COR-L47 (cell line): ENCODE measurements at places on chromosomes 12 and 14.

DNA sequence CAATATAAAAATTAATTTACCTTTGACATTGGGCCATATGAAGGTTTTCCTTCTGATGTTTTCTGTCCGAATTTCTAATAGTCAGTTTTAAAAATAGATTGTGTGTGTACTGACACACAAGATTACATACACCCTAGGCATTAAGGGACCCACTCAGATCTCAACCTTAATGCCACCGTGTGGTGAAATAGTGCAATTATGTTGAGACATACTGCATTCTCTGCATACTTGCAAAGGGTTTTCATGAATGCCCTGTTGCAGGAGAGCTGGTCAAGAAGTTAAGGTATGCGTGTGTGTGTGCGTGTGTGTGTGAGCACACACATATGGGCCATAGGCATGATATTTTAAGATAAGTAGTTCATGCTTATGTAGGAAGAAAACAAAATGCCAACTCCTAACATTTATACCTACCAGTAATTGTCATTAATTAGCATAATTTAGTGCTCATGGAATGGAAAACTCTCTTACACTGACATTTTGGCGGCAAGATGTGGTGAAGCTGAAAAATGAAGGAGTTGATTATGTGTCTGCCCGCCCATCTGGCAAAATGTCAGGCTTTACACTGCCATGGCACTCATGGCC, 58.8 kb downstream of the PIK3C2G start:
- no peak for DNase-seq

- DNase-seq: no peak
Observed at GRCh38 chr12:11688379-11688778, 38.9 kb downstream of the ETV6 start.

DNA sequence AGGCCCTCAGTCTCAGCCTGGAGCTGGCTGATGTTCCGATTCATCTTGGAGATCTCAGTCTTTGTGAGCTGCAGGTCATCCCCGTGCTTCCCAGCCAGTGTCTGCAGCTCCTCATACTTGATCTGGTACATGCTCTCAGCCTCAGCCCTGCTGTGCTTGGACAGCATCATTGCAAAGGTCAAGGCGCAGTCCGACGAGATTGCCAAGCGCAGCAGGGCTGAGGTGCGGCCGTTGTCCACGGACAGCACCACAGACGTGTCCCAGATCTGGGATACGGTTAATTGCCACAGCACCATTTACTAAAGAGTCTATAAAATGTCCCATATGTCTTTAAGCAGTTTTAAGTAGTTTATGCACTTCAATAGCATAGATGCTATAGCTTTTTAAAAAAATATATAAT, 965.7 kb downstream of the FSCB start:
- no peak for DNase-seq

DNA sequence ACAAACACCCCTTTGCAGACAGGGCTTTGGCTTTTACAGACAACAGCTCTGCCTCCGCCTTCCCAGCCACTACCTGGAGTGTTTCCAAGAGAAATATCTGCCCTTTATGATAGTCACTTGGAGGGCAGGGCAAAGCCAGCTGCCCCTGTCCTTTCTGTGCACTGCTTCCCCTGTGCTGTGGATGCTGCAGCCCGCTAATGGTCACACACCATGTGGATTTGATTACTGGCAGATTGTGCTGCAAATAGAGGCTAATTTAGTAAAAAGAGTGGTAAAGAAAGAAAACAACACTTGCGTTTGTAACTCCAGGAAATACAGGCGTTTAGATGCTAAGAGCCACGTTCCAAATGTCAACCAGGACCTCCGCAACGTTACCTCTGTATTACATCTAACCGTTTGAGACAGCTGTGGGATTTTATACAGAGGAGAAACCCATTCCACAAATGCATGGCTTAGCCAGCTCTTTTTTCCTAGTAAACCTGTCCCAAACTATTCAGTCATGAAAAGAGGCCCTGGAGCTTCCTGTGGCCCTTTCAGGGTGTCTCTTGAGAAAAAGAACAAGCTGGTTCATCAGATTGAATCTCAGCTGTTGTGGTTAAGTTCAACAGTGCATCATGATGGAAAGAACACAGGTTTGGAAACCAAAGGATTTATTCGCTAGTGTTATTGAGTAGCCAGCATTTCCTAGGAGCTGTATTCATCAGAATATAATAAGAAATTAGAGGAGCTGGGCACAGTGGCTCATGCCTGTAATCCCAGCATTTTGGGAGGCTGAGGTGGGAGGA, 30.1 kb upstream of the PWP1 start:
- no peak for DNase-seq

DNA sequence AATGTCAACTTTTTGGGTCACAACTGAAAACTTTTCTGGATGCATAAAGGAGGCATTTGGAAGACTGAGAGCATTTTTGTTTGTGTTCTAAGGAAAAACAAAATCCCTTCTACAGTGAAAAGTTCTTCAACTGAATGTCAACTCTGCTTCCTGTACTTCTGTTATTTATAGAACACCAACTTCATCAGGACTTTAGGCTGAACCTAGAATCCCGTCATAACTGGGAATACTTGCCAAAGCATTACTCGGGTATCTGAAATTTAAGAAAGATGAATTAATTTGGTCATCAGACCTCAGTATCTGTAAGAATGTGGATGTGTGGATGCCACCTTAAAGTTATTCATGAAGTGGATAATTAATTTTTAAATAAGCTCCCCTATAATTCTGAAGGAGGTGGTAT, 73.2 kb downstream of the FERMT2 start:
- no peak for DNase-seq

DNA sequence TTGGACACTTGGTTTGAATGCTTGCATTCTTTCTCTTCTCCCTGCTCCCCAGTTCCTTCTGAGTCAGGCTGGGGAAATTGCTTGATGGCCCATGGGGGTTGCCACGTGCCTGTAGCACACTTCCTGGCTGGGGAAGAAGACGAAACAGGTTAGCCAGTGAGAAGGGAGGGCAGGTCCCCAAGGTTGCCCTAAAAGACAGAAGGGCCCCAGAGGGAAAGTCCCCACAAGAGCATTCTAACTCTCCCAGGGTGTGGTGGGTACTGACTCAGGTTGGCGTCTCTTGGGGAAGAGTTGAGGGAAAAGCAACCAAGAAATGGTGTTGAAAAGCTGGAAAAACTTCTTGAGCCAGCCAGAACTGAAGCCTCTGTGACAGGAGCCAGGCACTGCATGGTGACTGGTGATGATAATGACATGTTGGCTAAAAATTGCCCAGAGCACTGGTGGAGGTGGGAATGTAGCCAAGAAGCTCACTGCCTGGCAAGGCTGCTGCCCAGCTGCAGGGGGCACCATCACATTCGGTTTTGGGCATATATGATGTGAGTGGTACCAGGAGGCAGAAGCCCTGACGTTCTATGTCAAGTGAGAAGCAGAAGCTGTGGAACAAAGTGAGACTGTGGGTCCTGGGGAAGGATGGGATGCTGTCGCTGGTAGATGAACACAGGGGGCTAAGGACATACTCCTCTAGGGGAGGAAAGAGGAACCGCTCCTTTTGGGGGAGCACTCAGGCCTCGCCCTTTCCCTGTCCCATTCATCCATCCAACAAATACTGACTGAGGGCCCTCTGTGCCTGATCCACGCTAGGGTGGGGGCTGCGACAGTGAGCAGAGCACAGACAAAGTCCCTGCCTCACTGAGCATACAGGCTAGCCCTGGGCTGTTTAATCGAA, 8.1 kb upstream of the RABGGTA start:
- DNase-seq: peak; percentile 59

- DNase-seq: peak; percentile 4
Observed at GRCh38 chr12:30706476-30706875, 10.8 kb upstream of the IPO8 start.

GRCh38 chr12:13030541-13031291, 13.5 kb upstream of the FAM234B start:
- no peak for DNase-seq

- DNase-seq: no peak
Observed at GRCh38 chr14:50011242-50011641, 105.1 kb downstream of the VCPKMT start.

DNA sequence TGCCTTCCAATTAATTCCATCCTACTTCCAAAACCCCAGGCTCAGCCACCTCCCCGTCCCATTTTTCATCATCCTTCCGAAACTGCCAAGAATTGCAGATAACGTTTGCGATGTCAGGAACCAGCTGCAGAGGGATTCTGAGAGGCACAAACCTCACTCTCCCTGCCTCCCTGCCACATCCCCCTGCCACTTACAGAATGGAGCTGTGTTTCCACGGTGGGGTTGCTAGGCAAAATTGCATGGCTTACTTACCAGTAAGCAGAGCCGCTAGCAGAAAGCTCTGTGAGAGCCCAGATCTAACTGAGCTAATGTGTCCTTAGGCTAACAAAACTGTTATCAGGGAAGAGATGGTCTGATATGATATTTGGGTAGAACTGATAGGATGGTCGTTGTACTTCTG, 127.4 kb downstream of the KCNK10 start:
- no peak for DNase-seq

DNA sequence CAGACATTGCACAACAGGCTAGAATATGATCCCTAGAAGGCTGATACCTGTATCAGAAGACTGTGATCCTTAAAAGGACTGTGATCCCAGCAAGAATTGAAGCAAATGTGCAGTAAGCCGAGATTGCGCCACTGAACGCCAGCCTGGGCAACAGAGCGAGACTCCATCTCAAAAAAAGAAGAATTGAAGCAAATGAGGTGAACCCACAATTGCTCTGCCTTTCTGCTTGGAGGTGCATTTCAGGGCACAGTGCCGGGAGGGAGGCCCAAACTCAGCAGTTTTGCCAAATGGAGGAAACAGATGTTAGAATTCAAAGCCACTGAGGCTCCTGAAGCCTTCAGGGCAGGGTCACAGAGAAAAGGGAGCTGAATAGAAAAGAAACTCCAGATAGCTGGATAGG, 61.1 kb upstream of the COCH start:
- DNase-seq: no peak

GRCh38 chr12:31323391-31324115, 2.4 kb downstream of the SINHCAF start:
- no peak for DNase-seq

GRCh38 chr12:106671840-106672239, 89.0 kb downstream of the RFX4 start:
- no peak for DNase-seq

DNA sequence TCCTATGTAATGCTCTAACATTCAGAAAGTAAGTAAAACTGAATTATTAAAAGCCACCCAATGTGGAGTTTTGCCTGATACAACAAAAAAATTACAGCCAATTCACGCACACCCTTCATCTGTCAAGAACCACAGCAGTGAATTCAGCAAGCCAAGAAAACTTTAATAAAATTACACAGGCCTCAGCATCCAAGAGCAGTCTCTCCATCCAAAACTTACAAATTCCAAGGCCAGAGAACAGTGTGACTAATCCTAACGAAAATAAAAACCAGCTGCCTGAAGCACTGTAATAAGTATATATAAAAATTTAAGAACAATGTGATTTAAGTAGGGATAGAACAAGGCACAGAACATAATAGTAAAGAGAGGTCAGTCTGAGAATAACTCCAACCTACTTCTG, 54.2 kb downstream of the SIX6 start:
- no peak for DNase-seq

DNA sequence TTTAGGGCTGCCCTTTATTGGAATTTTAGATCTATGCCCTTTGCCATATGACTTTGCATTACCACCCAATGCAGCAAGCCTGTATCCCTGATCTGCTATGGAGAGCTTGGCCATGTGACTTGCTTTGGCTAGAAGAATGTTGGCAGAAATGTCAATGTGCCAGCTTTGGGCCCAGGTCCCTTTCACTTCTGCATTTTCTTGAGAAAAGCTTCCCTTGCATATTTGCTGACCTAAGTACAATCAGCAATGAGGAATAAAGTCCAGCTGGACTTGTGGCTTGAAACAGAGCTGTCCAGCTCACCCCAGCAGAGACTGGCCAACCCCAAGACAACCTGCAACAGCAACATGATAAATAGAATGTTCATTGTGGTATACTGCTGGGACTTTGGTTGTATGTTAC, 135.9 kb downstream of the PAH start:
- no peak for DNase-seq

- no peak for DNase-seq
Observed at GRCh38 chr14:106200541-106201315, 674.3 kb downstream of the TMEM121 start.

DNA sequence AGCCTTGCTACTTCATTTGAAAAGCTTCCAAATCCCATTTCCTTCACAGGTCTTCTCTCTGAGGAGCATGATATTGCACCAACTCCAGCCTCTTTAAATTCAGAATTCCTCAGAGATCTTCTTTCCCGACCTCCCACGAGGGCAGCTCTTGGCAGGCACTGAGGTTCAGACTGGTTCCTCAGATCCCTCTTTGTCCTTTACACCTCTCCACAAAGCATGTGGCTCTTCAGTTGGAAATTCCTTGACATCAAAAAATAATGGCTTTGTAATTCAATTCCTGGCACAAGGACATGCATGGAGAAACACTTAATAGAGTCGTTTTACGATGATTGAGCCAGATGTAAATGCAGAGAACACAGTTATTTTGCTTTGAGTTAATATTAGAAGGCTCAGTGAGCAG, 63.2 kb upstream of the TMX1 start:
- DNase-seq: no peak

- no peak for DNase-seq
Observed at GRCh38 chr12:114676142-114676741, 7.7 kb downstream of the TBX3 start.

GRCh38 chr14:103629503-103630121, 601 bp downstream of the KLC1 start:
- DNase-seq: peak; percentile 58

DNA sequence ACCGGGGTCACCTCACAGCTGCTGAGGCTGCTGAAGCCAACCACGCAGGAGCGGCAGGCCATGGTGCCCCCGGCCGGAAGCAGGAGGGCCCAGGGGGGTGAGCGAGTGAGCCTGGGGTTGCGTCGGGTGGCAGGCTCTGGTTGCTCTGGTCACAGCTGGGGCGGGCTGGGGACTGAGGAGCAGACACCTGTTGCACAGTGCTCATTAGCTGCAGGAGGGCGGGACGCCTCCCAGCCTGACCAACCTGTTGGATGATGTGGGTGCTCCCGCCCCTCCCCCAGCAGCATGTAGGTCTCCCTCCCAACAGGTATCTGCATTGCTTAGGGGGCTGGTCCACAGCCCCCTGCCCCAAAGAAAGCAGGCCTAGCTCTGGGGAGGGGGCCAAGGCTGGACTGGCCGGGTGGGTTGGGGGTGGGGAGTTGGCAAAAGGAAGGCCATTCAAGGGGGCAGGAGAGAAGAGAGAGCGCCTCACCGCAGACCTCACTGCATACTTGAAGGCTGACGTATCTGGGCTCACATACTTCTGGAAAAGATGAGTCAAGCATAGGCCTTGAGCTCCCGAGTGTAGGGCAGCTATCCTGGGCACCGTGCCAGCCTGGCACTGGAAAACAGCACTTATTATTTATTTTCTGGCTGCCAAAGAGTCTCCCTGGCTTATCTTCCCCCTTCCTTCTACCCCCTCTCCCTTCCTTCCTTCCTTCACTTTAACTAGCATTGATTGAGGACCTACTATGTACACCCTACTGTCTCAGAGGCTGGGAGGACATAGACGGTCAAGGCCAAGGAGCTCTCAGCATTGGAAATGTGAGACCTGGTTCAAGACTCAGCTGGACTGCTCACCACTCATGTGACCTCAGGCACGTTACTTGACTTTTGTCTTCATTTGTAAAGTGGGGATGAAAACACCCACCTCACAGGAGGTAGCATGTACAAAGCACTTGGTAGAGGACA, at the start of gene KRT80:
Gene KRT80 (minus strand): TSS at position 174 of the 951 bp plus-strand sequence. CDS start 112 bp downstream, at position 62.
- peak; percentile 91 for DNase-seq

- DNase-seq: no peak
Observed at GRCh38 chr14:41303506-41303905, 303.2 kb upstream of the LRFN5 start.
